ENCODE measurements at places on chromosomes 3 and 15. TPM values are rescaled to one million over a fixed set of nuclear protein-coding genes. Genes with fewer than 3 reads are reported as not detected.

DNA sequence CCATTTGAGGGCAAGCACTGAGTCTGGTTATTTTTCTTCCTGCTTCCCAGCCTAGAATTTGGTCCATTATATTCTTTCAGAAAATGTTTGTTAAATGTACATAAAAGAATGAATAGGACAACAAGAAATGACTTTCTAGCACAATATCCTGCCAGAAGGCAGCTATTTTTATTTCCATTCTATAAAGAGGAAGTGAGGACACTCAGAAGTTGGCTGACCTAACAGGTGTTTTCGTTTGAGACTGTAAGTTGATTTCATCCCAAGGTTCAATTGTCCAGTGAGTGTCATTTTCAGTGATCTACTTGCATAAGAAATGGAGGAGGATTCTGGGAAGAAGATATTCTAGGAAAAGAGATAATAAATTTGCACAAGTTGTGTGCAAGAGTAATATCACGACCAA lies 191.9 kb upstream of the POU1F1 start:
- DNase-seq: no peak

PDE12 gene
- 11.3 TPM for total RNA-seq

DNA sequence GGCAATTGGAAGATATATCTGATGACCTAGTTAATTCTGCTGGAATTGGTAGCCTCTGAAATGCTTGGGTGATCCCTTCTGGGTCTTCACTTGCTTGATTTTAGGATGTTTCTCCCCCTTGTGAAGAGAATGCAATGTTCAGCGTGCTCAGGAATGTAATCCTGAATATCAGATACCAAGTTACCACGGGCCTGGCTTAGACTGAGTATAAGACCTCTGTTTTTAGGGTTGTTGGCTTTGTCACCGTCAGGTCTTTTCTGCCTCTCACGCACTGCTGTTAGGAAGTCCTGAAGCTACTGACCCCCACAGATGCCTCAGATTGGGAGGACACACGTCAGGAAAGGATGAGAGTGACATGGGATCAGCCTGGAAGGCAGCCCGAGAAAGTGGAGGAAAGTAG lies 198.5 kb downstream of the CDIN1 start:
- no peak for DNase-seq

GRCh38 chr3:160753953-160754352 lies 2.1 kb upstream of the PPM1L start:
- DNase-seq: no peak

DNA sequence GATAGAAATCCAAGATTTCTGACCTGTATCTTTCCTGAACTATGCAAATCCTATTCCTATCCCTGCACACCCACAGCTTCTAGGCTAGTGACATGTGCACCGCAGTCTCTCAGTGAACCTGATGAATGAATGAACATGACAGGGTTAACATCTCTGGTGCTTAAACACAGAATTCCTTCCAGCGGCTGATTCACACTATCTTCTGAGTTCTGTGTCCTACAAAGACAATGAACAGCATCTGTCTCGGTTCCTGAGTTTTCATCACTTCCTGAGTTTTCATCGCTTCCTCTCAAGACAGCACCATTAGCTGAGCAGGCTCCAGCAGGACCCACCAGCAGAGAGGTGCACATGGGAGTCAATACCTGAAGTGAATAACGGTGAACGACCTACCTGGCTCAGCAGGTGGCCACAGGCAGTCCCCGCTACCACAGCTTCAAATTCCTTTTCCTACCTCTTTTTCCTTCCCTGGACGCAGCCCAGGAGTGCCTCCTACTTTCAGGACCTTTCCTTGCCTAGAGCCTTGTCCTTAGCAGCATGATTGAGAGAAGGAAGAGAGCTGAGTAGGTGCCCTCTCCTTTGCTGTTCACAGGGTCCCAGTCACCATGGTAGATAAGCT lies 113.5 kb downstream of the IGF2BP2 start:
- DNase-seq: no peak

DNA sequence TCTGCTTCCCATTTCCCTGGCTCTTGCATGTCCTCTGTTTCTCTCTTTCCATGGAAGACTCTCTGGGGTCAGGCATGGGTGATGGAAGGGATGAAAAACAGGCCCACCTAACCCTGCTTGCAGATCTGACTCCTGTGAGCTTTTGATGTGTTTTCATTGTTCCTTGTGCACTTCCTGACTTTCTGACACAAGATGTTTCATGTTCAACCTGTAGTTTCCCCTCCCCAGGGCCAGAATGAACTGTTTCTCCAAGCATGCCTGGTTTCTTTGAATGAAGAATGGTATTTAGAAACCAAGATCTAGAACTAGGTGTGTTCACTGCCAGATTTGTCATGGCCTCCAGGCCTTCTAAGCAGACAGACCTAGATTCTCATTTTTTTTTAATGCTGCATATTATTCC lies 36.1 kb upstream of the CRTC3 start:
- no peak for DNase-seq

DUOXA2 gene
- not detected for total RNA-seq

Measured in neural progenitor cell (in vitro differentiated cells).